NCI-H460 (cell line): ENCODE measurements at places on chromosomes 6 and 20.
A peak's percentile ranks its signal among the peaks of the same experiment; 100 is the strongest.

DNA sequence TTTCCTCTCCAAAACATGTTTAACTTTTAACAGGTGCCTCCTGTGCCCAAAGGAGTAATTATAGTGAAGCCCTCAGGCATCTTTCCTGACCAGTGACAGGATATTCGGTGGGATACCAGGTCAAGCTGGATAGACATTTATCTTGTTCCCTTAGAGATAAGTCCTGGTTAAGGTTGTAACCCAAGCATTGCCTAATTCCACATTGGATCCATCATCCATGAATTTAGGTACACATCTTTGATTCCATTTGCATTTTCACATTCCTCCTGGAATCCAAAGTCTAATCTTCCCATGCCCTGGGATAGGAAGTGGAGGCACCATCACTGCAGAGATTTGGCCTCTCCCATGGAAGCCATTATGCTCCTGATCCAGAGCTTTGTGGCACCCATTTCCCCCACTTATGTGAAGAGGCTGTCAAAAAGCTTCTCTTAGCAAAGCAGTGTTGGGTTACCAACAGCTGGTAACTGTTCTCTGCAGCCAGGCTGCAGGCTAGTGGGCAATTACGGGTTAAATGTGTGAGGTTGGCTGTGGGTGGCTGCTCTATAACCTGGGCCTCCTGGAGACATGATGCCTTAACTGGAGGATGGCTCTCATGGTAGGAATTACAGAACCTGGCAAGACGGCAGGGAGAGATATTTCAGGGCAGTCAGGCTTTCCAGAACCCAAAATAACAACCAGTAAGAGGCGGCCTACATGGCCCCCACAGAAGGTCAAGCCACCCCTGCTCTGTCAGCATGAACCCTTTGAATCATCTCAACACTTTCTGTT is 96.9 kb upstream of the VGLL2 start:
- no peak for DNase-seq

- no peak for DNase-seq
These were observed 123.6 kb upstream of the LRFN2 start for GRCh38 chr6:40710626-40711330.

GRCh38 chr6:112183271-112183671 is 71.1 kb downstream of the LAMA4 start:
- DNase-seq, result no peak

DNA sequence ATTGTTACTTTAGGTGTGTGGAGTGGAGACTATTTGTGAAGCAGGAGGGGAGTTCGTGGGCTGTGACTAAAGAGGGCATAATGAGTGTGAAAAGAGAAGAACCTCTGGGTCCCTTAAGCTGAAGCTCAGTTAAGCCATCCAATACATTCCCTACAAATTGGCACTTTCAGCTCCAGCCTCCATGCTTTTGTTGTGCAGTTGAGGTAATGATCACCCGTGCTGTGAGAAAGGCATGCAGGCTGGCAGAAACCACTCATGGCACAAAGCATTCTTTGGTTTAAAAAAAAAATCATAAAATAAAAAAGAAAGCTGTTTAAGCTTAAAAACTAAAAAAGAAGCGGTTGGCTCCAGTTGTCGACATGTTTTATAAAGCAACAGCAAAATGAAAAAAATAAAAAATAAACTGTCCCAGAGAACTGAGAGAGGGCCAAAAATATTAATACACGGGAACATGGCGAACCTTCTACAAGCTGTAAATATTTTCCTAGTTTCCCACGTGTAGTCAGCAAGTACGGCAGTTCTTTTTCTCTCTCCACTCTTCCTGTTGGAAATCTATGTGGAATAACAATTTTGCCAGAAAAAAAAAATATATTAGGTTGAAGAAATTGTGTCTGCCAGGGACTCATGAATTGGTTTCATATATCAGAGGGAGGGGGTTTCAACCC is 82.2 kb downstream of the ANKRD60 start:
- no peak for DNase-seq

DNA sequence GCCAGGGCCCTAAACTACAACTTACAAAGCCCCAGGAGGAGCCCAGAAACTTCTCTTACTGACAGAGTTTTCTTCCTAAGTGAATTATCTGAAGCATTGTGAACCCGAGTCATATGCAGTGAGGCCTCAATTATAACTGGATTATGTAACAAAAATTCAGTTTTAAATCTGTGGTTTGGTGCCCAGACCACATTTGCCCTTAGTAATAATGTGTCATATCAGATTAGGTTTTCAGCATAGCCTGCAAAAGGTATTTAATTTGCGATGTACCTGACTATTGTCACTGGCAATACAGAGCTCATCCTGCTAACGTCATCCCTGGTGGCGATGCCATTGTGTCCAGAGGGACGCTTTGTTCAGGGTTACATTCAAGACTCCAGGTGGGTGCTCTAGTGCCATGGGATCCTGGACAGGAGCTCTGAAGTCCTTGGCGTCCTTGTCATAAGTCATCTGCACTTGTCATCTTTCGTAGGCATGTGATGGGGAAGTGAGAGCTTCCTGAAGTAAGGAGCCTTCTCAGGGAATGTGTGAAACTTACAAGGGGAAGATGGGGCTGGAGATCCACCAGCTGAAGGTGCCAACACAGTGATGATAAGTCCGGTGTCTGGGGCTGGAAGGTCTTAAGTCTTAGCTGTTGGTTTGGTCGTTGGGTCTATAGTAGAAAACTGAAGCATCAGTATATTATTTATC is 65.1 kb downstream of the HIVEP1 start:
- DNase-seq, result no peak

DNA sequence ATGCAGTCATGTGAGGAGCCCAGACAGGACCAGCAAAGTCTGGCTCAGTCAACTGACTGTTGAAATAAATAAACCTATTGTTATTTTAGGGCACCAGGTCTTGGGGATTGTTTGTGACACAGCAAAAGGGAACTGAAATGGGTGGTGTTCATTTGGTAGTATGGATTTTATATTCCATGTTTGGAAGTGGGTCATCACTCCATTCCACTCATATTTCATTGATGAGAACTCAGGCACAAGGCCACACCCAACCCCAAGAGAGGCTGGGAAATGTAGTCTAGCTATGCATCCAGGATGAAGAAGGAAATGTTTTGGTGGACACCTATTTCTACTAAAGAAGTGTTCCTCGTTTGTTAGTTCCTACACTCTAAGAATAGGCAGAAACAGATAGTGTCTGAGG is 64.9 kb upstream of the BTBD3 start:
- no peak for DNase-seq

DNA sequence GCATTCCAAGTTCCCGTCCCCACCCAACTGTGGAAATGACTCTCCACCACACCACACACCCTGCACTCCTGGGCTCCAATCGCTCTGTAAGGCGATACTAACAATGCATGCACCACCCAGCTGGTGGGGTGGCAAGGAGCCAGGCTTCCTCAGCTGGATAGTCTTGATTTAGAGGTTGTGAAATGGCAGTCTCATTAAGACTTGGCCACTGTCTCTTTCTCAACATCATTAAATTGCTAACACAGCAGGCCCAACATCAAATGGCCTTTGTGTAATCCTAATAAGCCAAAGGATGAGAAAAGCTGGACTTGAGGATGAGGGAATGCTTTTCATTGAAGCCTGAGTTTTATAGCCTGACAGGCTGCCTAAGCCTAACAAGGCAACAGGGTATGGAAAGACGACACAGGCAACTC is 223.7 kb downstream of the GMDS start:
- no peak for DNase-seq

GRCh38 chr6:89970609-89971337 is 76.5 kb downstream of the GJA10 start:
- DNase-seq, result peak; percentile 41

GRCh38 chr6:169794317-169795055 is 43.1 kb downstream of the ERMARD start:
- no peak for DNase-seq

DNA sequence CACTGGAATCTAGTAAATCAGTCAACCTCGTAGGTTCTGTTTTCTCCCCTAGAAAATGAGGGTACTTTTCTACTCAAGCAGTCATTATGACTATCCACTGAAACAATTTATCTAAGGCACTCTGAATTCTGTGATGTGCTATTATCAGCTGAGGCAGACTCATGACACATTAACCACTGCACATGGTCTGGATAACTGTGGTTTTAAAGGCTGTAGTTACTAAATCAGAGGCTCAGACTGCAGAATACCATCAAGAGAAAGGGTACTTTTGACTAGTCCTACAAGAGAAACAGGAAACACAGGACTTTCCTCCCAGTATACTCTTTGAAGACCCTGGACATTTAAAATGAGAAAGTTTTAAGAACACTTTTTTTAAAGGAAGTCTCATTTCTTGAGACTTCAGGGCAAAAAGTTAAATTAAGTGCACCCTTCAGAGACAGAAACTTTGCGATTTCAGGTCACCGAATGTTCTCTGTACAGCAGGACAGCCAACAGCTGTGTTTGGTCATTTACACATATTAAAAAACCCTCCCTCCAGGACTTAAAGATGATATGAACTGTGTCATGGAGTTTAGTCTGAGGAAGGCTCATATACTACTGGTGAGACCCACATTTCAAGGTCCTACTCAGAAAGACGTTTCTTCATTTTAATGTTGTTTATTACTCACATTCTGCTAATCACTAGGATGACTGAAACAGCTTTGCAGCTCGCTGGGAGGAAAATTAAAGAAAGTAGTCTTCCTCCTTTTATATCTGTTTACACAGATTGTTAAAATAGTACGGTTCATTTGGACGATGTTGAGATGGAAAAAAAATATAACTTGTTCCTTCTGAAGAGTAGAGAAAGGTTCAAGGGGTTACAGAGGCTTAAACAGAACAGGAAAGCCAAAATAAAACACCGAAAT is 19.9 kb downstream of the ATXN1 start:
- DNase-seq, result no peak

GRCh38 chr20:3218307-3218988 is 9.2 kb downstream of the ITPA start:
- DNase-seq, result peak; percentile 59

GRCh38 chr6:96844530-96844929 is 7.3 kb upstream of the GPR63 start:
- DNase-seq, result no peak

DNA sequence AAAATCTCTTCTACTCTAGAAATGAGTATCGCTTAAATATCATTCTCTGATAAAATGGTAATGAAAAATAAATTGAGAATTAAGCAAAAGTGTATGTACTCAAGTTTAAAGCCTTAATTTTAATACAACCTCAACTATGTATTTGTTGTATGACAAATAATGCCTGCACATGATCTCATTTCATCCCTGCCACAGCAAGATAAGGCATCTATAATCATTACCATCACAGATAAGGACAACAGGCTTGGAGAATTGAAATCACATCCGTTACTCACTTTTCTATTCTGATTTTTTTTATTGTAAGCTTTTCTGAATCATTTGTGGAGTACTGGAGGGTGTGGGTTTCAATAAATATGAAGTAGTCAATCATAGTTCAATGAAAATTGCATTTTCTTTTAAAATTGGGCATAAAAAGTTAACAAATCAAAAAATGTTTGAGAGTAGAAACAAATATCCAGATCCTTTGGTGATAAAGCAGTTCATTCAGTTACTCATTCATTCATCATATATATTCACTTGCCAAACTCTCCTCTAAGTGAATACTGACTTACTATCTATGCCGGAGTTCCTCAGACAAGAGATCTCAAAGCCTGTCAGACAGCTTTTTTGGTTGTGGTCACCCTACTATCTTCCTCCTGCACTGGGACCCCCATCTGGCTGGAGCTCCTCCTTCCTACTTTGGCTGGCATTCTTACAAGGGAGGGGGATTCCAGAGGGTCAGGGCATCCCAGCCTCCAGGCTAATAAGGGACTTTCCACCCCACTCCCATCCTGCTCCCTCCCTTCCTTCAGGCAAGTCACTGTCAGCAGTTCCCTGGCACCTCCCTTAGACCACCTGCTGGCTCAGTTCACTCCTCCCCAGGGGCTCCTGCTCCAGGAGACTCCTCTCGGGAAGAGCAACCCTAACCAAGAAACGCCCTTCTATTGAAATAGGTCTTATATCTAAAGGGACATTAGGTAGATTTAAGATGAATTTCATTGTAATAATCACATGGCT is 118.6 kb downstream of the OGFRL1 start:
- peak; percentile 44 for DNase-seq

DNA sequence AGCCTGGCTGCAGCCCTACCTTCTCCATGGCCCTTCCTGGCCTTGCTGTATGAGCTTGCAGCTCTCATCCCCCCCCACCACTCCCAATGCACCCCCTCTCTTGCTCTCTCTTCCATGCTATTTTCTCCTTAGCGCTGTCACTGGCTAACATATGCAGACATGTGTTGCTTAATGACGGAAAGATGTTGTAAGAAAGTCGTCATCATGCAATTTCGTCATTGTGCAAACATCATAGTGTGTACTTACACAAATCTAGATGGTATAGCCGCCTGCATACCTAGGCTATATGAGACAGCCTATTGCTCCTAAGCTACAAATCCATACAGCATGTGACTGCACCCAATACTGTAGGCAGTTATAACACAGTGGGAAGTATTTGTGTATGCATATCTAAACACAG is 27.0 kb downstream of the ANGPT4 start:
- DNase-seq, result no peak

DNA sequence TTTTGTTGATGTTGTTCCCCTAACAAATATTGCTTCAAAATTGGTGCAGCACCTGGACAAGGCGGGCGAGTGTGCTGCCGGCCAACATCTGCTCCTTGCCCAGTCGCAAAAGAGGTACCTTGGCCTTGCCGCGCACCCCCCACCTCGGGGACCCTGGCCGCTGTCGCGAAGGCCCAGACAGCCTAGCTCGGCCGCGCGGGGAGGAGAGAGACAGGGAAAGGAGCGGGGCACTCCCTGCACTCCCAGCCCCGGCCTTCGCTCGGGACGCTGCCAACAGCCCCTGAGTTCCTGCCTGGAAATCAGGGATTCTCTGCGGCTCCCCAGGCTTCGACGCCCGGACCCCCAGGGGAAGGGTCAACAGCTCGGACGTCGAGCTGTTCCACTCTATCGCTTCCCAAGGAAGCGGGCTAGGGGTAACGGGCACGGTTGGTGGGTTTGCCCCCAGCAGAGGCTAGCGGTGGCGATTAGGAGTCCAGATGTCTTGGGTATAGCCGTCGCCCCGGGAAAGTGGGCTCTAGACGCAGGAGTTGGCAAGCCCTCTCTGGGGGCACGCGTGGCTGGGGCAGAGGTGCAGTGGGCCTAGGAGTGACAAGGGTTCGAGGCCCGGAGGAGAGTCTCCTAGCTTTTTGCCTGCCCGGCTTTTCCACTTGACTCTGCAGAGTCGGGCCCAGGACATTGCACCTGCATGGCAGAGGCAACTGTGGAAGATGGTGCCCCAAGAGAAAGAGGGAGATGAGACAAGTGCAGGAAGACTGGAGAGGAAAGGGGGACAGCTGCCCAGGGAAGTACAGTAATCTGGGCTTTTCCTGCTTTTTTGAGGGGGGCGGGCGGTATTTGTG is 8.2 kb downstream of the POU3F2 start:
- DNase-seq, result no peak

GRCh38 chr6:27066381-27066780 is 181.1 kb upstream of the PRSS16 start:
- DNase-seq, result no peak

GRCh38 chr6:150201285-150201684 is 58.4 kb downstream of the PPP1R14C start:
- DNase-seq, result no peak

DNA sequence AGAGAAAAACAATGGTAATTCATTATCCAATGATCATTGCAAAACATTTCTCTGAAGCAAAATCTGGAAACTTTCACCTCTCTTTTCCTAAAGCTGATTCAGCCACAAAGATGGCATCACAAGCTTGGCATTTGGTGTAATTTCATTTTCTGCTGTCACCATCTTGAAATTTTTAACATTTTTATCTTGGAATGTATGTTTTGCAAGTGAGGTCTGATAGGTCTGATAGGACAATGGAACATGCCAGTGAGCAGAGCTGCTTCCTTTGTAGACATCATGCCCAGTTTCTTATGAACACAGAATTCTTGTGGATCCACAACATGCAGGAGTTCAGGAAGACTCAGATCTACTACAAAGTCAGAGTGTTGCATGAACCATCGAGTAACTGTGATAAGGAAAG is 969.6 kb downstream of the EYS start:
- DNase-seq, result no peak
